ENCODE measurements at places on chromosomes 2 and 18.

GRCh38 chr18:51522338-51522737 lies 324.9 kb upstream of the MEX3C start:
- DNase-seq = no peak

DNA sequence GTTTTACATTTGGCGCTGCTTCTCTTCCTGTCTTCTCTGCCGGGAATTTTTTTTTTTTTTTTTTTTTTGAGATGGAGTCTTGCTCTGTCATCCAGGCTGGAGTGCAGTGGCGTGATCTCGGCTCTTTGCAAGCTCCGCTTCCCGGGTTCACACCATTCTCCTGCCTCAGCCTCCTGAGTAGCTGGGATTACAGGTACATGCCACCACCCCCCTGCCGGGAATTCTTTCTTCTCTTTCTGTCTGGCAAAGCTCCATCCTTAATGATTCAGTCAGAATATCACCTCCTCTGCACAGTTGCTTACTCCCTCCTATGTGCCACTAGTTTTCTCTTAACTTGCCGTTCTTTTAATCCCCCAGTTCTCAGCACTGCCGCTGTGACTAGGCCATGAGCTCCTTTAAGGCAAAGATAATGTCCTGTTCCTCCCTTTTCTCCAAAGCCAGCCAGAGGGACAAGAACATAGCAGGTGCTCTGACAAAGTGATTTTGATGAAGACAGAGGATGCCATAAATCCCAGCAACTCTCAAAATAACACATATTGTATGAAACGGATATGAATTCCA lies 112.1 kb upstream of the LRATD1 start:
- no peak for DNase-seq

DNA sequence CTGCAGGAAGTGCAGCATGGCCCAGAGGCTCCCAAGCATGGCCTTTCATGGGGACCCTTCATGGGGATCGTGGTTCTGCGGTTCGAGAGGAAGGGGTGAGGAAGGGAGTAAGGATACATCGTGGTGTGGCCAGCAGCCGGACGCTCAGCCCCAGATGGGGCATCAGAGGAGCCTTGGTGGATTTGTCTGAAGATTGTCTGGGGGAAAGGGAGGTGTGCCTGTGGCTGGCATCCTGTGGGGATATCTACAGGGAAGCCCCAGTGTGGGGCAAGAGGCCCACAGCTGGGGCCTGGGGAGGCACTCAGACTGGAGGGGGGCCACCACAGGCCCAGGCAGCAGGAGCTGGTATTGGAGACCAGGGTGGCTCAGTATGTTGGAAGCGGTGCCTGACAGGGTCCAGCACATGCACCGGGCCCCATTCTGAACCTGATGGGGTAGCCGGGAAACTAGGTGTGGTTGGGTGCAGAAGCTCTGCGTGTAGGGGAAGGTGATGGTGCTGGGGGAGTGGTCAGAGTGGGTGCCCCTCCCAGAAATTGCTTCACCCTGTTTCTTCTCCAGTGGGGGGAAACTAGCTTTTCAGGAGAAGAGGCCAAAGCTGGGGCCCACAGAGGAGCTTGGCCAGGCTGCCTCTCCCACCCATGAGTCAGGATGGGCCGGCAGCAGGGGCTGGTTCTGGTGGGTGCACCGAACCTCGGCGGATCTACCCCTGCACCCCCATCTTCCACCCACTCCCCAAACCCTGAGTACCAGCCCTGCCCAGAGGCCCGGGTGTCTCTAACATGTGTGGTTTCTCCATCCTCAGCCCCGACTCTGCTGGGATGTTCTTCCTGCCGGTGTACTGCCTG lies 274.4 kb upstream of the HDAC4 start:
- no peak for DNase-seq

- DNase-seq = no peak
Observed at GRCh38 chr2:70596739-70597138, 43.1 kb upstream of the TGFA start.

- DNase-seq = no peak
Observed at GRCh38 chr2:229240984-229241491, 30.0 kb downstream of the PID1 start.

- DNase-seq = no peak
Observed at GRCh38 chr2:28406276-28407096, 13.8 kb downstream of the FOSL2 start.

GRCh38 chr2:63790491-63790890 lies 51.2 kb upstream of the UGP2 start:
- no peak for DNase-seq

DNA sequence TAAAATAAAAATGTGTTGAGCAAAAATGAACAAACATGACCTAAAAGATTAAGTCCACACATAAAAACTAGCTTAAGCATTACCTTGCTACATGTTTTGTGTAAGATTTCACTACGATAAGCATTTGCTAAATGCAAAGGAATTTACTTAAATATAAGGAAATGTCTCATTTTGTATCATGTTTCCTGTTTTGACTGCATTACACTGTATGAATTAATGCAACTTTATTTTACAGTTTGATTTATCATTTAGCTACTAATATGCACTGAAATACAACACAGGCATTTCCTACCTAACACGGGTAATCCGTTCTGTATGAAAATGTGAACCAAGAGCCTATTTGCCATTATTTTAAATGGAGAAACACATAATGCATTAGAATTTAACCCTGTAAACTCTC lies 1076.5 kb upstream of the DDX18 start:
- no peak for DNase-seq

- DNase-seq = no peak
Observed at GRCh38 chr18:23300231-23300805, 152.8 kb upstream of the RIOK3 start.

DNA sequence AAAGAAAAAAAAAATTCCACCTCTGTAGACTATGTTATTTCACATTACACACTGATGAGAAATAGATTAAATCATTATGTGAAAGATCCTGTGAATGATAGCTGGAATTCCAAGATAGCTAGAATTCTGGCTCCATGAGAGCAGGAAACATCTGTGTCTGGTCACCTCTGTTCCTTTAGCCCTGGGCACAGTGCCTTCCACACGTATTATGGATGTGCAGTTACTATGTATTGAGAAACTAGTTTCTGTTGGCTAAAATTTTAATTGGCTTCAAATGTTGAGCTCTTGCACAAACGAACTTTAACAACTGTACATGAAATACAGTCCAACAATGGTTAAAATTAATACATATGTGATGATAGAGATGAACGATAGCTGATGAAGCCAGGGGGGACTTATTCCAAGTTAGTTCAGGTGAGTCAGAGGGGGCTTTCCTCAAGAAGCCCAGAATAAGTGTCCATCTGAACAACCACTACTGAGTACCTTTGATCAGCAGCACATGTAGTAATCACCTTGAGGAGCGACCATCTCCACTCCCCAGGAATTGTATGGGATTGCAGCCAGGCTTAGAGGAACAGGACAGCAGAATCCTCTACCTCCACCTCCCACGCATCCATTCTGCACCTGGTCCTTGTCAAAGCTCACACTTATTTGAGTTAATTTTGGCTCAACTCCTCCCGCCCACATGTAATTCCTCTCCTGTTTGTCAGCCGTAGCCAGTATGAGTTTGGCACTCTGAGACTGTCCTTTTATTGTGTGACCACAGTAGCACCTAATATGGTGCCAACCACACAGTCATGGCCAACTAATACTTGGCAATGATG lies 68.6 kb downstream of the NABP1 start:
- no peak for DNase-seq

GRCh38 chr18:31205273-31205672 lies 42.6 kb upstream of the DSC1 start:
- DNase-seq = no peak

DNA sequence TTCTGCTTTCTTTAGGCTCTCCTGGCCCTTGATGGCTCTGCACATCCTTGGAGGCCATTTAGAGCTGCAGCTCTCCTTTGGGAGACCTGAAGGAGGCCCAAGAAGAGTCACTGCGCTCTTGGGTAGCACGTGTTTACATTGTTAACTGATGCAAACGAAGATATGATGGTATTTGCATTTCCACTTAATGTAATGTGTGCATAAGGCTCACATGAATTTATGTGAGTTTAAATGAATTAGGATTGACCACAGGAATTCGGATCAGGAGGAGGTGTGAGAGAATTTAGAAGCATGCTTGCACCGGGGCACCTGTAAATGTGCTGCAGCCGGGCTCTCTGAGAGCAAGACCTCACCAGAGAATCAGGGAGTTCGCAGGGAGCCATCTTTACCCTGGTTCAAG lies 7.5 kb downstream of the SH3RF3 start:
- no peak for DNase-seq

- DNase-seq = no peak
Observed at GRCh38 chr2:60500861-60501260, 52.6 kb downstream of the BCL11A start.

- DNase-seq = no peak
Observed at GRCh38 chr2:236177604-236177966, 9.4 kb upstream of the GBX2 start.

GRCh38 chr2:40474306-40474705 lies 22.4 kb upstream of the SLC8A1 start:
- no peak for DNase-seq

DNA sequence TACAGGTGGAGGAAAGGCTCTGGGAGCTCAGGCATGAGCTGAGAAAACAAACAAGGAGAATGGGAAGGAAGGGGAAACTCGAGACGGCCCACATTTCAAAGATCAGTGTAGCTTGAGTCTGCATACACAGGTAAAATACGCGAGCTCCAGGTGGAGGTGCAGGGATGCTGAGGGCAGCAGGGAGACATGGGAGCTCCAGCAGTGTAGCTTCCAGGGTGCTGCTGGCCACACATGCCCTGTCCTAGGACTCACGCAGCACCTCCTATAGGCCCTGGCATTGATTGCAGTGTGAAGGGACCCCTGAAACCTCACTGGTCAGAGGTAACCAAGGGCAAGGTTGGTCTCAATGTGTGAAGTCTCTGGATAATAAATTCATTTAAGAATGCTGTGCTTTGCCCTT lies 362.8 kb upstream of the HS6ST1 start:
- DNase-seq = no peak

DNA sequence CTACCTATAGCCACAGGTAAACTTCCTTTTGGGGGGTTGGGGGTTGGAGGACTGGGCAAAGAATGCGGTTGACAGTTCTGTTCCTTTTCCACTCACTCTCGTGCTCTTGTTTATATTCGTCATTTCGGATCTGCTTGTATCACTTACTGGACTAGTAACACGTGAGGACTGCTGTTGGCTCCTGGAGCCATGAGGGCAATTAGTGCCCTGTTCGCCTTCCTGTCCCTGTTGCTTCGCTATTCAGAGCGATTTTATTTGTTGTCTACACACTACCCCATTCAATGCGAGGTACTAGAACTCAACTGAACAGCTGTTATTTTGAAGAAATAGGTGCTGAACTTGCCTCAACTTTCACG lies 1.1 kb downstream of the KCNJ3 start:
- DNase-seq = no peak

GRCh38 chr2:206971805-206972204 lies 32.5 kb downstream of the CPO start:
- DNase-seq = no peak

DNA sequence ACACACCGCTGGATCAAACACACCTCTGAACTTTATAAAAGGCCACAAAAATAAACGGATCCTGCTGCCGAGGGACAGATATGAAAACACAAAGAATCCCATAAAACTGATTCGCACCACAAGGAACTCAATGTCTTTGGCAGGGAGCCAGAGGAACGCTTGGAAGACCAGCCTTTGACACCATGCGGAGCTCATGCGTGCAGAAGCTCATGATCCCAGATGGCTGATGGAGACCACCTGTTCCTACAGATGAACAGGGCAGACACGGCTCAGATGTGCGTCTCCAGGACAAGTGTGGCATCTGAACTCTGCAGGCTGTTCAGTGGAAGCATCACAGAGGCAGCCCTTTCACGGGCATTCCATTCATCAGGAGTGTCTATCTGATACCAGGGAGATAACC lies 24.9 kb downstream of the COPS9 start:
- no peak for DNase-seq

- DNase-seq = no peak
Observed at GRCh38 chr2:167271932-167272331, 383.7 kb downstream of the XIRP2 start.

DNA sequence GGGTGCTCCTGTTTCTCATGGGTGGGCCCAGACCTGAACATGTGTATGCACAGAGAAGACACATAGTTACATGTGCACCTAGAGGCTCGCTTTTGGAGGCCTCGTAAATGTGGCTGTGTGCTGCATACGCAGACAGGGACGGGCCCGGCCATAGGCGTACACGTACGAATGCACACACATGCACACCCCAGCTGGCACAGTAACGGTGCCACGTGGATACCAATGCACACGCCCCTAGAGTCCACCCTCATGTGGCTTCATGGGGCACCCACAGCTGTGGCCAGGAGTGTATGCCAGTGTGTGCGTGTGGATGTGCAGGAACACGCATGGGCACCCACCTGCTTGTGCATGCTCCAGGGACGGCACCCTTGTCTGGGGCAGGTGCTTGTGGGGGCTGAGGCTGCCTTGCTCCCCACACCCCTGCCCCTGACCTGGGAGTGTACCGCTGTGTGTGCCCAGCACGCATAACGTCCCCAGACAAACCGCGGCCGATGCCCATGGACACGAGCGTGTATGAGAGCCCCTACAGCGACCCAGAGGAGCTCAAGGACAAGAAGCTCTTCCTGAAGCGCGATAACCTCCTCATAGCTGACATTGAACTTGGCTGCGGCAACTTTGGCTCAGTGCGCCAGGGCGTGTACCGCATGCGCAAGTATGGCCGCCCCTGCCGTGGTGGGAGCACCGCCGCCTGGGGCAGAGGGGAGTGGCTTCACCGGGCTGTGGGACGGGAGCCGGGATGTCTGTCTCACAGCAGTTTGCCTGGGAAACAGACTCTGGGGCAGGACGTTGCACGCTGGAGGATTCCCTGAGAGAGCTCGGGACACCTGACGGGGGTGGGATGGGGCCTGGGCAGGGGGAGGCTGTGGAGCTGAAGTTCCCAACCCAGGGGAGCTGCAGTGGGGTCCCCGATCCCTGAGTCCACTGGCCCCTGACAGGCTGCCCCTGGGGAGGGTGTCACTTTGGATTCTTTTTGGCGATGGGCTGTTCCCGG lies 21.0 kb downstream of the ZAP70 start:
- no peak for DNase-seq
